ENCODE measurements at places on chromosomes 5 and 9. TPM values are rescaled to one million over a fixed set of nuclear protein-coding genes. Genes with fewer than 3 reads are reported as not detected.

The HEMGN gene
- total RNA-seq, result not detected

The IFNA1 gene
- total RNA-seq, result not detected

The TAF11L10 gene
- total RNA-seq, result not detected

The IFNA2 gene
- total RNA-seq, result not detected

The GAS1 gene
- 7.4 TPM for total RNA-seq

The CCL21 gene
- total RNA-seq, result not detected
